ENCODE measurements at places on chromosomes 11 and 22.

DNA sequence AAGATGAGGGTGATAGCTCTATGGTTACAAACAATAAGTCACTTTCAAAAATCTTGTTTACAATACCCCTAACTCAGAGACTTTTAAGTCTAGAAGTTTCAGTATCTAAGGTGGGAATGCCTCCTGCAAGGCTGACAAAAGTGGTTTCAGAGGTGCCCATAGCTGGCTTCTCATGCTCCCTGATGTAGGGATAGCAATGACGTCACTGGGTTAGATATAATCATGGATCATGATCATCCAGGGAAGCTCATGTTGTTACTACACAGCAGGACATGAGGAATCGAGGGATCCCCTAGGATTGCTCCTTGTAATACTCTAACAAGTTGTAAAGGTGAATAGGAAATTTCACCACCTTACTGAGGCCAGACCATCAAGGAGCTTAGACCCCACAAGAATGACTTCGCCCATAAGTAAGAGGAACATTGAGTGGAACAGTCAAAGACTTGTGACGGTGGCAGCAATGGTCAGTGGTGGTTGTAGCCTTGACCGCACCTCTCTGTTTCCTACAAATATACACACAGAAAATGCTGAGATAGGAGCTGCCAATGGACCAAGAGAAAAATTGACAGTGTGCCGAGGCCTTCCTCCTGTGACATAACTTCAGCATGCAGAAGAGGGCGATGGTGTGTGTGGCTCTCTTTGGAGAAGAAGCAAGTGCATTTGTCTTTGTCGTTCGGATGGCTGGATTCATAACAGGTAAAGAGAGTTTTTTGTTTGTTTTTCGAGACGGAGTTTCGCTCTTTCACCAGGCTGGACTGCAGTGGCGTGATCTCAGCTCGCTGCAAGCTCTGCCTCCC lies 15.6 kb downstream of the APOL4 start:
- no peak for DNase-seq

DNA sequence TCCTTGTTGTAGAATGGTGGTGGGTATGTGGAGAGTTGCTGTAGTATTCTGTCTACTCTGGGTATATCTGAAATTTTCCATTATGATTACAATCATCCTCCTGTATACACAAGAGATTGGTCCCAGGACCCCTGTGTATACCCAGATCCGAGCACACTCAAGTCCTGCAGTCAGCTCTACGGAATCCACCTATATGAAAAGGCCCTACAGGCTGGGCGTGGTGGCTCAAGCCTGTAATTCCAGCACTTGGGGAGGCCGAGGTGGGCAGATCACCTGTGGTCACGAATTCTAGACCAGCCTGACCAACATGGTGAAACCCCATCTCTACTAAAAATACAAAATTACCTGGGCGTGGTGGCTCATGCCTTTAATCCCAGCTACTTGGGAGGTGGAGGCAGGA lies 17.2 kb downstream of the PARVA start:
- DNase-seq, result no peak

GRCh38 chr11:97683733-97684132 lies 1293.9 kb downstream of the JRKL start:
- no peak for DNase-seq

GRCh38 chr22:29147331-29147899 lies 58.3 kb upstream of the EMID1 start:
- no peak for DNase-seq

DNA sequence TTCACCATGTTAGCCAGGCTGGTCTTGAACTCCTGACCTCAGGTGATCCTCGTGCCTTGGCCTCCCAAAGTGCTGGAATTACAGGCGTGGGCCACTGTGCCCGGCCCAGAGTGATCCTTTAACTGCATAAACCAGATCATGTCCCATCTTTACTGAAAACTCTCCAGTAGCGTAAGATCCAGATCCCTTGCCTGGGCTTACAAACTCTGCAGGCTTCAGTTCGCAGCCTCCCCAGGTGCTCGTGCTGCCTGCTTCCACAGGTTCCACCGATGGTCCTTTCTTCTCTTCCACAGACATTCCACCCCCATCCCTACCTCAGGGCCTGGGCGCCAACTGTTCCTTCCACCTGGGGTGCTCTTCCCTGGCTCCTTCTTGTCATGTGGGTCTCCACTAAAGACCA lies 88.8 kb upstream of the SHANK2 start:
- no peak for DNase-seq

DNA sequence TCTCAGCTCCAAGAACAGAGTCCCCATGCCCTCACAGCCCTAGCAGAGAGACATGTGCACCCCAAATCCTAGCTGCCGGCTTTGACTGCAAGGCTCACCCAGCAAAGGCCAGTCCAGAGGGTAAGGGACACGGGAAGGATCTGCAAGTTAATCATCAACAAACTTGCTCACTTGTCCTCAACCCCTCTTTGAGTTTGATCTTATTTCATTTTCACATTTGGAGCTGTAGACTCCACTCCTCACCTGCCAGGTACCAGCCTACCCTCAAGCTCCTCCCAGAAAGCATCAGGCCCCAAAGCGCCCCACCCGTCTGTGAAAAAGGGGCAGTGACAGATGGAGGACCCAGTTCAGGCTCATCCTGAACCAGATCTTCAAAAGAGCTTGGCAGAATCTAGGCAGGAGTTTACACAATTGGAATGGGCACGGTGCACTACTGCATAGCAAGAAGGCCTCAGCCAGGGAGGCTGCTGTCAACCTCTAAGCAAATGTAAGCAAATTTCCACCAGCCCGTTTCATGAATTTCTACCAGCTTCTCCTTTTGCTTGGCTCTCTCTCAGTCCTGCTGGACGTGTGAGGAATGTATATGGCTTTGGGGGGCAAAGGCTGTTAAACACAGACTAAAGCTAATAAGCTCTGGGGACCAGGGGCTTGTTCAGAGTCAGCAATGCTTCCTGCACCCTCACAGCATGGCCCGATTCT lies 5.5 kb downstream of the EHD1 start:
- DNase-seq, result no peak

GRCh38 chr11:71452199-71453036 lies 585 bp upstream of the NADSYN1 start:
- DNase-seq, result no peak

- no peak for DNase-seq
These were observed 78.9 kb downstream of the NTM start for GRCh38 chr11:131449036-131450019.

DNA sequence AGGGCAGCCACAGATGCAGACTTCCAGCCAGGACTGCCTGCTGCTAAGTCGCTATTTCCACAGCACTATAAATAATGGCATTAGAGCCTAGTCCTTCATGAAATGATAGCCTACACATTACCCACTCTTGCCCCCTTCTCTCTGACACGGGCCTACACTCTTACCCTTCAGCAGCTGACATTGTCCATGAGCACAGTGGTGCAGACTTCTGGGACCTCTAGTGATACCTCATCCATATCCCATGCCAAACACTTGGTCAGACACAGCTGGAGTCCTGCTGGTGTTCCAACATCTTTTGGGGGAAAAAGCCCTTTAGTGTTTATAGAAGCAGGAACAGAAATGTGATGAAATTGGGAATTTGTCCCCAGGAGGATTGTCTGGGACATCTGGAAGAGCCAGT lies 43.4 kb upstream of the RAB1B start:
- DNase-seq, result no peak

DNA sequence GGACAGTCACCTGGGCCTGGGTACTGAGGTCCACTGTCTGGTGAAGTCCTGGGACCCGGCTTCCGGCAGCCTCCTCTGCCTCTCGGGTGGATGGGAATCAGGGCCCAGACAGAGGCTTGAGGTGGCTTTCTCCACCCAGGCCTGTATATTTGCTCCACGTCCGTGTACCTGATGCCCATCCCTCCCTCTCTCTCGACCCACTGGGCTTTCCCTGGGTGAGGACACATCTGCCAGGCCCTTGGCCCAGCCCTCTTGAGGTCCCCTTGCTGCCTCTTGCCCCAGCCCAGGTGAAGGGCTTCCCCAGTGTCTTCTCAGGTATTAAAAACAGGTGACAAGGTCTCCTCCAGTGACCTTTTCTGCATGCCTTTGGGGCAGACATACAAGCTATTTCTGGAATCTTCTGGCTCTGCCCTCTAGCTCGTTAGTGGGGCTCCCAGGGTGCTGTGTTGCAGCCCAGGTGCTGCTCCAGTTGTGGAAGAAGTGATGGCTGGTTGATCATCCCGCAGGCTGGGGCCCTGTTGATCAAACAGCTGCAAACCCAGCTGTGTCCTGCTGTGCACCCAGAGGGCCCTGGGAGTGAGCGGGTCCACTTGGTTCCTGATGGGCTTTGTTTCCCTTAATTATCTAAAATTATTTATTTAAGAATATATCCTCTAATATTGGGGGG lies 25.5 kb upstream of the ACR start:
- DNase-seq, result no peak

DNA sequence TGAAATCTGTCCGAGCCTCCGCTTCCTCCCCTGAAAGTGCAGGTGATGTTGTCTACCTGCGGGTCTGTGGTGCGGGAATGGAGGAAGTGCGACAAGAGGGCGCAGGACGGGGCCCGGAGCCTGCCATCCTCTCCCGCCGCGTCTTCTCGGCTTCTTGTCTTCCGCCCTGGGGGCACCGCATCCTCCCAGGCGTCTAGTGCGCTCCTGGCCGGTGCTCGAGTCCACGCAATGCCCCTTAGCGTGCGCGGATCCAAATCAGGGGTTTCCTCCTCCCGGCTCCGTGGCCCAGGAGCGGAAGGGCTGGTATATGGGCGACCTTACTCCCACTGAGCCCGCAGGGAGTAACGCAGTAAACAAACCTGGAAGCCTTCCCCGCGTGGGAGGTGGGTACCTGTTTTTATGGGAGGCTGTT lies 405 bp downstream of the SFI1 start:
- DNase-seq, result peak; percentile 27

DNA sequence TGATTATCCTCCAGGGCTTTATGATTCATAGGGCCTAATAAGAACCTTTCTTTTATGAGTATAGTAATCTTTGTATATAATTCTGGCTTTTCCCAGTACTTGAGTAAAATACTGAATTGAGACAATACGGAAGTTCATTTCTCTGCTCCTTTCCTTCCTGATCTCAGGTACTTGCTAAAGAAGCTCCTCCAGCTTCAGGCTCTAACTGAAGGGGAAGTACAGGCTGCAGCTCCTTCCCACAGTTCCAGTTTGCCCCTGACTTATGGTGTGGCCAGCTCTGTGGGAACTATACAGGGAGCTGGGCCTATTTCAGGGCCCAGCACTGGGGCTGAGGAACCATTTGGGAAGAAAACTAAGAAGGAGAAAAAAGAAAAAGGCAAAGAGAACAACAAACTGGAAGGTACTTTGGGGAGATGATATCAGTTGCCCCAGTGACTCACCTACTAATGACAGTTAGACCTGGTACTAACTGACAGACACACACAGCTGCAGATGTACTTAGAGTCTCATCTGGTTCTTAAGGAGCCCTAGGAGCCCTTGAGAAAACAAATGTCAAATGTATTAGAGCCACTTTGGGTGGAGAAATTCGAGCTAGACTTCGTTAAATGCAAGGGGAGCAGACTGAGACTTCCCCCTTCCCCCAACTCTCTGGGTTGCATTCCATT lies 3.0 kb downstream of the TBRG1 start:
- DNase-seq, result no peak

DNA sequence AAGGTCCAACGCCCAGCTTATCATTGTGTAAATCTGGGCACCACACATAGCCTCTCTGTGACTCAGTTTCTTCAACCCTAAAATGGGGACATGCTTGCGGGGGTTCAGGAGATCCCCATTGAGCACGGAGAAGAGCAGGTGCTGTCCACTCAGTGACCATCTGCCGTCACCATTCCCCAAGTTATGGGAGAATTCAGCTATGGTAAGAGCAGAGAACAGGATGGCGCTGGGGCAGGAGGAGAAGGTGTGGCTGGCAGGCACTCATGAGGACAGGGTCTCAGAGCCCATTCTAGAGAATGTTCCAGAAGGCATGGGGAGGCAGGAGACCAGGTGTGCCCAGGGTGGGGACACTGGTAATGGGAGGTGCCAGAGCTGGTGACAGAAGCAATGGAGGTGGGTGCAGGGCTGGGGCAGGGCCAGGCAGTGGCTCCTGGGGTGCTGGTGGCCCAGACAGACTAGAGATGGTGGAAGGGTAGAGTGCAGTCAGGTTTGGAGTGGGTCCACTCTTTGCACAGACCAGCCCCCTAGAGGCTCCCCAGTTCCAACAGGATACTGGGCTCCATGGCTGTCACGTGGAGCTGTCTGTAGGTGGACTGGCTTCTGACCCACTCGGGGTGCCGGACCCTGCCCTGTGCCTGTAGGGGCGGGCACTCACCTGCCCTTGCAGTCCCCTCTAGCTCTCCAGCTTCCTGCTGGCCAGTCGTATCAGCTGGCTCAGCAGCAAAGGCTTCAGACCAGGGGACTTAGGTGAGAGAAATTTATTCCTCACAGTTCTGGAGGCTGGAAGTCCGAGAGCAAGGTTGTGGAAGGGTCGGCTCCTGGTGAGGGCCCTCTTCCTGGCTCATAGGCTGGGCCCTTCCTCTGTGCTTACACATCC lies 84.7 kb downstream of the CDKN1C start:
- no peak for DNase-seq

GRCh38 chr11:44208976-44209603 lies 100.8 kb downstream of the ALX4 start:
- no peak for DNase-seq

DNA sequence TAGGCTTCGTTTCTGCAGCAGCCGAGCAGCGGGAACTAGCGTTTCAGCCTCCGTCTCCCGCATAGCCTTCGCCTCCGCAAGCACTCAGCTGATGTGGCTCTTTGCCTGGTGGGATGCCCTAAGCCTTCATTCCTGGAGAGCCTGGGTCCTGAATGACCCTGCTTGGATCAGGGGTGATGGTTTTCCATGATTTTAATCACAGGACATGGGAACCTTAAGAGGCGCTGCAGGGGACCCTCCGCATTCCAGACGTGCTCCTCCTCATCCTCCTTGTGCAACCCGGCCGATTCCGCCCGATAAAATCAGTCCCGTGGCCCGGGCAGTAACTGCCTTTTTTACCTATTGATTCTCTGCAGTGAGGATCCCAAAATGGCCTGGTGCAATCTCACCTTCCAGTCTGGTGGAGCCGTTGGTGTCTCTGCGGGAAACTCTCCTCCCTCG lies 8.2 kb downstream of the C11orf21 start:
- DNase-seq, result no peak

DNA sequence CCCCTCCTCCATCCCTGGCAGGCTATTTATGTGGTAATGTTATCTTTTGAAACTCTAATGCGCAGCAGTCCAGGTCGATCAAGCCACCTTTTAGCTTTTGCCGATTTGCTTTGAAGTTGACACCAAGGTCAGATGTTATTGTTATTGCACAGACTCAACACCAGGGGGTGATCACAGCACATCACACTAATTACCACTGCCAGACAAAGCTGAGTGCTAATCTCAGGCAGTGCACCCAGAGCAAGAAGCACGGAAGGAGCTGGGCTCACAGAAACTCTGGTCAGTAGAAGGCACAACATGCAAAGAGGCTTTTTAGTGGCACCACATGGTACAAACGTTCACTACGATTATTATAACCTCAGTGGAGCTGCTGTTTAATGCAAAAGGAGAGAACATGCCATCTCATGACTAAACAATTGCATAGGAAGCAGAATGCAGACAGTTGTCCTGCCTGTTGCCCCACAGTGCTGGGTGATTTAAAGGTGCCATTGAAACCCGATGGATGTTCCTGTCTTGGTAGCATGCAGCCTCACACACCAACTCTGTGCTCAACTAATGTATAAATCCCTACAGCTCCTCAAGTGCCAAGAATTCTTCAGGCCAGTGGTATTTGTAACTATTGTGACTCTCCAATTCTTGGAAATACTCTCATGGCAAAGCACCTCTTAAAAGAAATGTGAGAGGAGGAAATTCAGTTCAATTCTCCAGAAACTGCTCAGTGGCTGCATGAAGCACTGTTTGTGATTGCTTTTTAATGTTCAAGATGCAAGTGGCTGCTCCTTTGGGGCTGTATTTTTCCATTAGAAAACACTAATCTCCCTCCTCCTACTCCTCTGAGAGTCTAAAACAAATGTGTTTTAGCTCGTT lies 353.9 kb upstream of the DDI1 start:
- peak; percentile 18 for DNase-seq

GRCh38 chr11:64260147-64260708 lies 8.9 kb downstream of the PLCB3 start:
- no peak for DNase-seq
